ENCODE measurements at places on chromosomes 13 and 19. TPM values are rescaled to one million over a fixed set of nuclear protein-coding genes. Genes with fewer than 3 reads are reported as not detected.

Gene LRG1
- 1.5 TPM for total RNA-seq

Gene CGB1
- total RNA-seq: not detected

Gene CNN1
- total RNA-seq: 53.1 TPM

Gene DHX34
- 9.3 TPM for total RNA-seq

Gene PINLYP
- total RNA-seq: 2.7 TPM

Gene NLRP9
- total RNA-seq: not detected

Gene VAV1
- total RNA-seq: 2.5 TPM

Gene LHB
- total RNA-seq: not detected

- DNase-seq: no peak
Measured at GRCh38 chr19:43883864-43884263, 51.2 kb downstream of the ZNF45 start.

DNA sequence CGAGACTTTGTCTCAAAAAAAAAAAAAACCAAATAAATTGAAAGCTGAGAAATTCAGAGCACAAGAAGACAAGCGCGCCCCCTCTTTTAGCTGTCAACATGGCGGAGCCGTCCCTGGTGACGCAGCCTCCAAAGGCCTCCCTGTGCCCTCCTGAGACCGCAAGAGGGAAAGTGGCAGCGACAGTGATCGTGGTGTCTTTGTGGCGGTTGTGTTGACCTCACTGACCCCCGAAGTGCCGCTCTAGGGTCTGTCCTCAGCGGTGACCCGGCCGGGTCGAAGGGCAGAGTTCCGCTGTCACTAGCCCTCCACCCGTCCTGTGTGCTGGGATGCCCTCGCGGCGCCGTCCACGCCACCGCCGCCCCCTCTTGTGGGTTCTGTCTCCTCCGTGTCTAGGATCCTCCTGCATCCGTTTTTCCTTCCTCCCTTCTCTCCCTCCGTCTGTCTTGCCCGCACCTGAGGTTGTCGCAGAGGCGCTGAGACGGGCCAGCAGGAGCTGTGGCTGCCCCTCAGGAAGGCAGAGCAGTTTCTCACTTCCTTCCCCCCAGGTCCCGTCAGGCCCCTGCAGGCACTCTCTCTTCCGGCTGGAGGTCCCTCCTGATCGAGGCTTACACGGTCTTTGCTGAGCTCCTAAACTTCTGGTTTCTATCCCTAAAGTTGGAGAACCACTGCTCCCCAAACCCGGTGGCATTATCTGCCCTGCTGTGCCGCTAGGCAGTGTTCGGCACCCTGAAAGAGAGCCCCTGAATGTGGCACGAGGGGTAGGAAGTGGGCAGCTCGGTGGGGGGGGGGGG lies 7.2 kb downstream of the UHRF1 start:
- no peak for DNase-seq

DNA sequence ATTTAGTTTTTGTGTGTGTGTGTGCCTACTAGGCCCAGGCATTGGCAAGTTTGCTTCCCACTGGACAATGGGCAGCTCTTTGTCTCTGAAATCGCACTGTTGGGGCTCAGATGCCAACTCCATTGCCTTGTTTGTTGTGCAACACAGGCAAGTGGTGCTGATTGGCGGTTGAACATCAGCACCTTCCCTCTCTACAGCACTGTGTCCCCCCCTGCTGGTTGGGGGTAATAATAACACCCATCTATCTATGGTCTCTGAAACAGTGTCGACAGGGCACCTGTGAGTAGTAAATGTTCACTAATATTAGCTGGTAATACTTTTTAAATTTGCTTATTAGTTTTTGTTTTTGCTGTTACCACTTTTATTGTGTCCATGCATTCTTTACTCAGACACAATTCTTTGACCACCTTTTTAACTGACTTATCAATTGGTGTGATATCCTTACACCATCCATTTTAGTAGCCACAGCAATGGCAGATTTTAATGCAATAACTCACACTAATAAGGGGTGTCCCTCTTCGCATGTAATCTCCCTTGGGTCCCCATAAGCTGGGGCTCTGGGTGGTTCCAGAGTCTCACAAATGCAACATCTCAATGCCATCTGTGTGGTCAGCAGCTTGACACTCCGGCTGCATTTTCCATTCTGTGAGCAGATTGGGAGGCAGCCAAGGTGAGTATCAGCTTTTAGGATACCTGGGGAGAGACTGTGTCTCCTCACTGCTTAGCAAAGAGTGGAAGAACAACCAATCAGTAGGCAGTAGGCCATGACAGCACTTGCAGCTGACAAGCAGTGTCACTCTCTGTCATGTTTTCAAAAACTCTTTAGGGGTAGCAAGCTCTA lies 47.7 kb upstream of the UQCRFS1 start:
- peak; percentile 51 for DNase-seq

DNA sequence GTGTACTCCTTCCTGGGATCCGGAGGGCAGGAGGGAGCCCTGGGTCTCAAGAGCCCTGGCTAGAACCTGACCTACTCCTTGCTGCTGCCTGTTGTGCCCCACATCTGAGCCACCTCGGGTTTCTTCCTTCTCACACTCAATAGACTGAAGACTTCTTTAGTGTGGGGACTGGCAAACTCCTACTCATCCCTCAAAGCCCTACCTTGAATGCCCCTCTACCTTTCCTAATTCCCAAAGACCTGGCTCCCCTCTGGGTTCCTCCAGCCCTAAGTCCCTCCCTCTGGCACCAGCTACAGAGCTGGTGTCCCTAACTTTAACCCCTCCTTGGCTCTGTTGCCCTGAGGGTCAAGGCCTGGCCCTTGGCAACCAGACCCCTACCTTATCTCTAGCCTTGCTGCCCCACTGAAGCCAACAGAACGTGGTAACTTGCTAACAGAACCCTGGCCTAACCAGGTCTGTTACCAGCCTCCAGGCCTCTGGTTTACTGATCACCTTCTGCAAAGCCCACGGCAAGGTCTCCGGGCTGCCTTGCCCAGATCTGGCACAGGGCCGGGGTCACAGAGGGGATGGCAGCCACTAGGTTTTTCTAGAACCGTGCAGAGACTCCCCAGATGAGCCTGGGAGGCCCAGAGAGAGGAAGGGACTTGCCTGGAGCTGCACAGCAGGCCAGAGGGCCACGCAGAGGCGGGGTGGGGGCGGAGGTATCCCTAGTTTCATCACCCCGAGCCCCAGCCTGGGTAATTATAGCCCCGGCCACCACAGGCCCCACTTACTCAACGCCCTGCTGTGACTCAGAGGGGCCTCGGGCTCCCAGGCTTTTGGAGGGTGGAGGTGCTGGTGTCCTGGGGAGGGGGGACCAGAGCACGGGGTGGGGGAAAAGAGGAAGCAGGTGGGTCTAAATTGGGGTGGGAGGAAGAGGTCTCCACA lies 15.3 kb downstream of the ZBTB7A start:
- DNase-seq: no peak

DNA sequence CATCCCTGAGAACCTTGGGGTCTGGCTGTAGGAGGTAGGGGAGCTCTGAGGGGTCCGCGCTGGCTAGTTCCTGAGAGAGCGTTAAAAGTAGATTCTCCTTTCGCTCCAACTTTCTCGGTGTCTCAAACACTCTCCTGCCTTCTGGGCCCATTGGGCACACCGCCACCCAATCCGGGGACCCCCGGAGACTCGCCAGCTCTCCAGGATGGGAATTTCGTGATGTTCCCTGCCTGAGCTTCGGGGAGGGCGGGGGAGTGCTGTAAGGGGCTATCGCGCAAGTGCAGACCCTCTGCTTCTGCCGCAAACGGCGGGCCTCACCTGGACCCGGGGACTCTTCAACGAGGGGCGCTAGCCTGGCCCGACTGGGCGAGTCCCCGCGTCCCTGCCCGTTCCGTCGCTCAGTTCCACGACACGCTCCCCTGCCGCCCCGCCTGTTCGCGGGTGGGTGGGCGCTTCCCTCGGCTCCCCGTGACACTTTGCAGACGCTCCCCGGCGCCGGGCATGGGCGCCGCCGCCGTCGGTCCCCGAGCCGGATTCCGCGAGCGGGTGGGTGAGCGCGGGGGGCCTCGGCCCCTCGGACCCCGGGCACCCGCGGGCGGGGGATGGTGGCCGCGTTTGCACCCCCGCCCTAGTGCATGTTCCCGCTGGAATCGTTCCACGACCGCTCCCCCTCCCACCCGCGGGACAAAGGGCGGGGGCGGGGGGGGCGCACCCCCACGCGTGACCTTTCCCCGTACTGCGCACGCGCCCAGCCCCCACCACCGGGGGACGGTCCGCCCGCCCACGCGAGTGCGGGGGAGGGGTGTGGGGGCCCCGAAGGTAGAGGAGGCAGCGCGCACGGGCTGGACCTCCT lies at the start of gene CCDC106:
TSS of gene CCDC106 (plus strand) at position 481 of the 853 bp plus-strand sequence. CDS start 835 bp downstream, outside the sequence.
- DNase-seq: peak; percentile 91

- DNase-seq: no peak
Measured at GRCh38 chr13:38914070-38914469, 76.6 kb downstream of the STOML3 start.

DNA sequence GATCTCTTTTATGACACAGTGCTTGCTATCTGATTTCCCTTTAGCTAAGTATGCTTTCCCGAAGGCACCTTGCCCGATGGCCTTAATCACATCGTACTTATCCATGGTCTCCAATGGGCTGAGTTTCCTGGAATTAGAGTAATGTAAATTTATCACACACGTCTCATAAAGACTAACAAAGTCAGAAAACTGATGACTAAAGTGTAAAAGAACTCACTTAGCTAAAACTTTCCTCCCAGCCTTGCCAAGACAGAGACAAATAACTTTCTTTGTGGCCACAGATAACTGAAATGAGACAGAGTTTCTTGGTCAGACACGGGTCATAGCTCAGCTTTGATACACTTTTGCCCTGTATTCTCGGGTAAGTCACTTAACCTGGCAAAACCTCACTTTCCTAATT lies 1.5 kb downstream of the NEK5 start:
- no peak for DNase-seq

- no peak for DNase-seq
Measured at GRCh38 chr19:10796653-10797052, 39.4 kb downstream of the TMED1 start.

DNA sequence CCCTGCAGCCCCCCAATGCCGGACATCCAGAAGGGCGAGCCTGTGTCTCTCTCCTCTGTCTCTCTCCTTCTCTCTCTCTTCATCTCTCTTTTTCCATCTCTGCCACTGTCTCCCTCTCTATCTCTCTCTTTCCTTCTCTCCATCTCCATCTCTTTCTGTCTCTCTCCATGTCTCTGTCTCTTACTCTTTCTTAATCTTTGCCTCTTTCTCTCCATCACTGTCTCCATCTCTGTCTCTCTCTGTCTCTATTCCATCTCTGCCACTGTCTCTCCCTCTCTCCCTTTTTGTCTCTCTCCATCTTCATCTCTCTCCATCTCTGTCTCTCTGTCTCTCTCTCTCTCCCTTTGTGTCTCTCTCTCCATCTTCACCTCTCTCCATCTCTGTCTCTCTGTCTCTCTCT lies 25.7 kb upstream of the TCF3 start:
- DNase-seq: no peak

DNA sequence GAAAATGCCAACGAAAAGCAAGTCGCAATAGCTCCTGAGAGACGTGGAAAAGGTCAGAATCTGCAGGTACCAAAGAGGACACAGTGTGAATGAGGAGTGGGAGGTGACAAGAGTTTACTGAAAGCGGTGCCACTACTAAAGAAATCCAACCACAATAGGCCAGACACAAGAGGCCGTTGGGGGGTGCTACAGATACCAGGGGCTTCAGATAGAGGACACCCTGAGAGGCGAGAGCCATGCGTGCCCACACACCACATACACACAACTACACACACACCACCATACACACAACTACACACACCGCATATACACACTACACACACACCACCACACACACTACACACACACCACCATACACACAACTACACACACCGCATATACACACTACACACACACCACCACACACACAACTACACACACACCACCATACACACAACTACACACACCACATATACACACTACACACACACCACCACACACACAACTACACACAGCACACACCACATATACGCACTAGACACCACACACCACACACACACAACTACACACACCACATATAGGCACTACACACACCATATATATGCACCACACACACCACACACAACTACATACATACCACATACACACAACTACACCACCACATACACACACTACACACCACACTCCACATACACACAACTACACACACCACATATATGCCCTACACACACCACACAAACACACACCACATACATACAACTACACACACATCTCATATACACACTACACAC lies 28.5 kb downstream of the CRYL1 start:
- DNase-seq: no peak

GRCh38 chr19:44026622-44027021 lies 1.4 kb downstream of the ZNF222 start:
- no peak for DNase-seq

DNA sequence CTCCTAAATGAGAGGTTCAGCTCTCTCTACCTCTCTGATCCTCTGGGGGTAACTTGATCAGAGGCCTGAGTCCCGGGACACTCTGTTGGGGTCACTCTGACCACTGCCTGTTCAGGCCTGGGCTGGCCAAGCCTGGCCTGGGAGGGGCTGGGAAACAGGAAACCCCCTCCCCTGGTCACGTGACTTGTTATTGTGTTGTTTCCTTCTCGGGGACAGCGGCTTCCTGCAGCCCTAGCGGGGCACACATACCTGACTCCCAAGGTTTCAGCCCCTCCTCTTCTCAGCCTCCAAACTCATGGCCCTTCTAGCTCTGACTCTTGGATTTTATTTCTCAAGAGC lies at the start of gene USHBP1:
TSS of gene USHBP1 (minus strand) at position 105 of the 339 bp plus-strand sequence. CDS start 446 bp downstream, outside the sequence.
- DNase-seq: no peak

DNA sequence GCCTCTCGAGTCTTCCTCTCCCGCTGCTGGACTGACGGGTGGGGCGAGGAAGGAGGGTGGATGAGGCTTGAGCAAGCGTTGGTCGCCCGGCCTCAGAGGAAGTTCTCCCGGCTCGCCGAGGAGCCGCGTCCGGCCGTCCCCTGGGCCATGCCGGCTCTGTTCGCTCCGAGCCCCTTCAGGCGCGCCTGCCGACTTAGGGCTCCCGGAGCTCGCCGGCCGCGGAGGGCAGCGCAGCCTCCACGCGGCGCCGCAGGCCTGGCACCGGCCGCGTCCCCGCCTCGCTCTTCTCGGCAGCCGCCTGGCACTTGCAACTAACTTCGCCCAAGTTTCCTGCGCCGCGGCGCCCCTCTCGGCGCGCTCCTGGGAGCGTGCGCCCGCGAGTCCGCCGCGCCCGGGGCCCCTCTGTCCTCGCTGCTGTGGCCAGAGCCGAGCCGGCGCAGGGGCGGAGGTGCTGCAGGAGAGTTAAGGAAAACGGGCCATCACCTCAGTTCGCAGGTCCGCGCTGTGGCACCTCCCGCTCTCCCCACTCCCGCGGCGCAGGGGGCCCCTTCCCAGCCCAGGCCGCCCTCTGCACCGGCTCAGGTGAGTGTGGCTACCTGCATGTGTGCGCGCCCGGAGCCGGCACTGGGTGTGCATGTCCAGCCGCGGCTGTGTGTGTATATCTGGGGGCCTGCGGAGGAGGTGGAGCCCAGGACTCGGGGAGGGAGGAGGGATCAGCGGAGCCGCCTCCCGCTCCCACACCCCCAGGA lies 641 bp upstream of the SOX21 start:
- DNase-seq: peak; percentile 57

- DNase-seq: peak; percentile 63
Measured at GRCh38 chr19:51020988-51021651, 1.6 kb upstream of the KLK10 start.
